Left cardiac atrium (tissue), 4 donors: ENCODE measurements at places on chromosomes 2 and 18. TPM values are rescaled to one million over a fixed set of nuclear protein-coding genes. Genes with fewer than 3 reads are reported as not detected.
A peak's percentile ranks its signal among the peaks of the same experiment; 100 is the strongest.

ZC3H6 gene
- total RNA-seq: 20.0 TPM

TACR1 gene
- total RNA-seq: 0.58 TPM

SYT4 gene
- total RNA-seq: 2.4 TPM

FOXI3 gene
- total RNA-seq: not detected

GPR39 gene
- total RNA-seq: 0.29 TPM

SLC35F5 gene
- total RNA-seq: 48.5 TPM

GALR1 gene
- total RNA-seq: 0.03 TPM

DYNAP gene
- total RNA-seq: not detected

STK11IP gene
- total RNA-seq: 12.4 TPM

IL36B gene
- total RNA-seq: not detected

ICA1L gene
- total RNA-seq: 9.0 TPM

COL4A4 gene
- 17.2 TPM for total RNA-seq

- DNase-seq: no peak
These were observed 46.4 kb upstream of the SPTBN1 start for GRCh38 chr2:54409752-54410151.

- no peak for DNase-seq
These were observed 127.7 kb downstream of the PPP1R1C start for GRCh38 chr2:182113334-182113733.

- DNase-seq: no peak
These were observed 138.6 kb downstream of the B3GNT2 start for GRCh38 chr2:62334440-62335058.

DNA sequence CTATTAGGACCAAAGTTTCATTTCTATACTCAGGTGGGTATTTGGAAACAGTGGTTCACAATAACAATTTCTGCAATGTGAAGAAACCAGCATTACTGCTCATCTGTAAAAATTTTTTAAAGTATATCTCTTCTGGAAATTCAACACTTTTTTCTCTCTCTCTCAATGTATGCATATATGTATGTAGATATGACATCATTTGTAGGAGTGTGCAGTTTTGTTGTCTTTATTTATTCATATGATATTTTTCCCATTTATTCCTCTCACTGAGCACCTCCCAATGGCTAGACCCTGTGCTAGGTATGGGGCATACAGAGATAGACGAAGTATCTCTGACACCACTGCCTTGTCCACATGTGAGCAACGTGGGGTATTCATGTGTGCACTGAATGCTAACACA, 58.3 kb downstream of the RDH14 start:
- DNase-seq: no peak

- DNase-seq: no peak
These were observed 45.7 kb upstream of the ALPP start for GRCh38 chr2:232332940-232333259.

GRCh38 chr2:1014802-1015201, 64.2 kb downstream of the SNTG2 start:
- DNase-seq: no peak

DNA sequence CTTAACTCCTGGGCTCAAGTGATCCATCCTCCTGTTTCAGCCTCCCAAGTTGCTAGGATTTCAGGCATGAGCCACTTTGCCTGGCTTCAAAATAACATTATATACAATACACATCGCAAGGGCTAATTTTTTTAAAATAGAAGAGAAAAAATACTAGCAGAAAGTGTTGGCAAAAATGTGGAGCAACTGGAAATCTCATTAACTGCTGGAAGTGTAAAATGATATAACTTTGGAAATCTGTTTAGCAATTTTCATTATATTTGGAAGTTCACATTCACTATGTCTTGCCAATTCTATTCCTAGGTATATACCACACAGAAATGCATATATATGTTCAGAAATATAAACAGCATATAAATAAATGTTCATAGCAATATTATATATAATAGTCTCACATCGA, 55.1 kb upstream of the ZBTB14 start:
- no peak for DNase-seq

DNA sequence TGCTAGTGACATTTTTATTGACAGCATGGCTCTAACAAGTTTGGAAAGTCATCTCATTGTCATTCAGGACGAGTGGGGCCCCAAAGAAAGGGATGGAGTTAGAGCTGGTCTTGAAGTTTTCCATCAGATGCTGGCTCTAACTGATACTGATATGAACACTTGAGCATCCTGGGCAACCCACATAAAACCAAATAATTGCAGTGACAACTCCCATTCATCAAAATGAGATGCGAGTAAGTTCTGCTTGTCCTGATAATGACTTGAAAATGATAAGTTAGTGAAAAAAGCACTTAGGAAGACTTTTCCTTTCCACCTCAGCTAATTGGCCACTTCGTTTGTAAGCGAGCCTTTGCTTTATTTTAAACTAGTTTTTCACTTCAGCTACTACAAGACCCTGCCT, 147.6 kb downstream of the SP3 start:
- DNase-seq: no peak

GRCh38 chr2:98623657-98624056, 15.3 kb downstream of the UNC50 start:
- peak; percentile 56 for DNase-seq

DNA sequence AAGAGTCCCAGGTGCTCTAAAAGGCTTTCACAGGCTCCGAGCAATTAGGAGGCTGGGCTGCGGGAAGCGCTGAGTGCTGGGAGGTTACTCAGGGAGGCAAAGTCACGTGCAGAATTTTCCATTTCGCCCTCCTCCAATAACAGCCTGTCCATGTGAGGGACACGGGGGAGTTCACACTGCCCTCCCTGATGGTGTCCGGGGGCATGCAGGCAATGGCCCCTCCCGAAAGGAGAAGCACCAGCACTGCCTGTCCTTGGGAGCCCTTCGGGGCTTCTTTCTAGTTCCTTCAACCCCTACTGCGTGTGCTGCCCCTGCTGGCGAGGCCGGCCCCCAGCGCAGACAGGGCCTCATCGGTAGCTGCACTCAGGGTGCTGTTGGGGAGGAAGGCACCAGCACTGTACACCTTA, 63.1 kb upstream of the HPCAL1 start:
- DNase-seq: peak; percentile 6

GRCh38 chr2:19352946-19353720, 5.3 kb downstream of the OSR1 start:
- no peak for DNase-seq

- no peak for DNase-seq
These were observed 6.4 kb downstream of the HDAC4 start for GRCh38 chr2:239394346-239394945.

GRCh38 chr2:40403233-40403836, 48.6 kb downstream of the SLC8A1 start:
- no peak for DNase-seq

GRCh38 chr2:152825834-152826233, 107.4 kb downstream of the ARL6IP6 start:
- no peak for DNase-seq

GRCh38 chr2:183530333-183530901, 406.2 kb downstream of the NUP35 start:
- DNase-seq: no peak
